ENCODE measurements at places on chromosomes 1 and 21. TPM values are rescaled to one million over a fixed set of nuclear protein-coding genes. Genes with fewer than 3 reads are reported as not detected.

DNA sequence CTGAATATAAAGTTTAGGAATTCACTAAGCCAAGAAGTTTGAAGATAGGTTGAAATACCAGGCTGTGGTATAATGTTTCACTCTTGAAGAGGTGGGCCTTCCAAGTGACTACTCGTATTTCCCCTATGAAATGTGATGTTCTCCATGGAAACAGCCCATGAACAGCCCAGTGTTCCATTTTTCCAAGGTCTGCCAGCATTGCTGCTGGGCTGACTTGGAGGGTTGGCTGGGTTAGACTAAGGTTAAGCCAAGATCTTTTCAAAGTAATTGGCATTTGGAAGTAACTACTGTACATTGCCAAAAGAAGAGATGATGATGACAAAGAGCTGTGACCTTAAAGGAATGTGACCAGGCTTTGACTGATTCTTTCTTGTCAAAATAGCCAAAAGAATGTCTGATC, 73.8 kb downstream of the RPE65 start:
- DNase-seq: no peak

DNA sequence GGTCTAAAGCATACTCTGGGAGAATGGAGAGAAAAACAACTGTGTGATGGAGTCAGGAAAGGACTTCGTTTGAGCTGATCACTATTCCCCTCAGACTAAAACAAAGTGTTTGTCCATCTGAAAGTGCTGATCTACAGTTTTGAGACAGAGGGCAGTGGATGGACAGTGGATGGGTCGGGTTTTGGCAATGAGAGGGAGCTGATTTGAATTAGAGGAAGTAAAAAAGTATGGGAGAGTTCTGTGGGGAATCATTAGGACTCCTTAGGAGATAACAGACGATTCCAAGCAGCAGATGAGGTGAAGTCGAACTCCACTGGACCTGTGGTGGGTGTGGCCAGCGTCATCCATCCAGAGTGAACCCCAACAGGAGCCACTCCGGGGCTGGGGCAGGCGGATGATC, 62.3 kb downstream of the PTGS2 start:
- DNase-seq: no peak

GRCh38 chr1:187411118-187411517, 582.4 kb downstream of the PLA2G4A start:
- no peak for DNase-seq

DNA sequence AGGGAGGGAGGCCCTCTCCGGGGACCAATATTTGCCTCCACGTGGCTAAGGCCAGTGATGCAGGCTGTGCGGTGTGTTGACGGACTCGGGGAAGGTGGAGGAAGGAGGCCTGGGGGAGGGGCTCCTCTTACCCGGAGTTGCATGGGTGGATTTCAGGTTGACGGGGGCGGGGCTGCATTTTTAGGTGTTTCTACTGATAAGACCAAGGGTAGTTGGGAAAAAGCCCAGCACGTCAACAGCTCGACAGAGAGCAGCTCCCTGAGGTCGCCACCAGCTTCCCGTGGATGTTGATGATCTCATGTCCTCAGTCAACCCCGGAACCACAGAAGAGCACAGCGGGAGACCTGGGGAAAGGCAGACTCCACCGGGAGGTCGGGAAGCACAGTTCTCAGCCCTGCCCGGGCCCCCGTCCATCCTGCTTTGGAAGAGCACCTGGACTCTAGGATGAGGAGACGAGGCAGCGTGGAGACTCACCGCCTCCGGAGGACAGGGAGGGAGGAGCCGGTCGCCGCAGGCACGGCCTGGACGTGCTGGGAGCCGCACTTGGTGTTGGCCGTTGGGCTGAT, 32.9 kb upstream of the COL6A1 start:
- DNase-seq: no peak

GRCh38 chr21:15152591-15152990, 87.8 kb upstream of the NRIP1 start:
- DNase-seq: no peak

- DNase-seq: no peak
Observed at GRCh38 chr1:203799971-203800370, 4.5 kb downstream of the ZBED6 start.

DNA sequence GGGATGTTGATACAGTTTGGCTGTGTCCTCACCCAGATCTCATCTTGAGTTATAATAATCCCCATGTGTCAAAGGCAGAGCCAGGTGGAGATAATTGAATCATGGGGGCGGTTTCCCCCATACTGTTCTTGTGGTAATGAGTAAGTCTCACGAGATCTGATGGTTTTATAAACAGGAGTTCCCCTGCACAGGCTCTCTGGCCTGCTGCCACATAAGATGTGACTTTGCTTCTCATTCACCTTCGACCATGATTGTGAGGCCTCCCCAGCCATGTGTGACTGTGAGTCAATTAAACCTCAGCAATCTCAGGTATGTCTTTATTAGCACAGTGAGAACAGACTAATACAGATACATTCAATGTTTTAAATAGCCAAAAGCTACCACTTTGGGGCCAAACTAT, 41.1 kb downstream of the SLC35F3 start:
- no peak for DNase-seq

GRCh38 chr1:105210747-105211146, 1461.0 kb downstream of the AMY1C start:
- DNase-seq: no peak

DNA sequence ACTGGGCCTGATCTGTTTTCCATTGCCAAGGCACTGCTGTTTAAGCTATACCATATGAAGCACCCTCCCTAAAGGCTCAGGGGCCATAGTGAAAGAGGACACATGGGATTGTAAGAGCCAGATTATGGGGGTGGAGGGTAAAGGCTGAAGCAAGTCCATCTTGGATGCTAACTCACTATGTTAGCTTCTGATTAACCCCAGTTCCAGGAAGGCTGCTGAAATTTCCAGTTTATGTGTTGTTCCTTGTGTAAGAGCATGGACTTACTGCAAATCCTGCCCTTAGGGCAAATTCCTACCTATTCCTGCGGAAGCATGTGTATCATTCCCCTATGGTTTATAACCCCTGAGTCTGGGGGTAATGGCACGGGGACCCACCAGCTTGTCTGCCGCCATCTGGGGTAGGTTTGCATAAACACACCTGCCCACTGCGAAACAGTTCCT, 91.8 kb upstream of the SERBP1 start:
- no peak for DNase-seq

GRCh38 chr1:12129624-12130023, 37.2 kb upstream of the TNFRSF1B start:
- DNase-seq: no peak

DNA sequence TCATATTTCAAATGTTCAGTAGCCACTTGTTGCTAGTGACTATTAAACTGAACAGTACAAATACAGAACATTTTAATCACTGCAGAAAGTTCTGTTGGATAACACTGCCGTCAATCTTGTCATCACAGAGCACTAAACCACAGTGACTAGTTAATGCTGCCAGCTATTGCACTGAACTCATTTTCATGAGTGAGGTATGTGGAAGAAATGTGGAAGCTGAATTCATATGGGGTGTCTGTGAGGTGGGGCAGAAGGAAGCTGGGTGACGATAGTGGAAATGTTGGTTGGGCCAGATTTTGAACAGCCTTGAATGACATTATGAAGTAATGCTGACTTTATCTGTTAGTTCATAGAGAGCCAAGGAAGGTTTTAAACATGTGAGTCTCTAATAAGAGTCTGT, 49.6 kb downstream of the OSBPL9 start:
- no peak for DNase-seq

CELA3A gene
- not detected for polyA plus RNA-seq

OR14C36 gene
- not detected for polyA plus RNA-seq

OR2T35 gene
- not detected for polyA plus RNA-seq

CLDN8 gene
- polyA plus RNA-seq: 47.7 TPM

FOXO6 gene
- polyA plus RNA-seq: 1.9 TPM

MCOLN2 gene
- polyA plus RNA-seq: 1.4 TPM
